Activated CD4-positive, alpha-beta T cell treated with anti-CD3 and anti-CD28 coated beads, Interleukin-2, amount 10 ng/mL, durations not matched to agents 24 days and 14 days (primary cell): ENCODE measurements at places on chromosomes 6 and 20. TPM values are rescaled to one million over a fixed set of nuclear protein-coding genes. Genes with fewer than 3 reads are reported as not detected.

GRCh38 chr6:2565499-2565898, 185.2 kb downstream of the MYLK4 start:
- no peak overlapping the region for H3K27ac ChIP-seq
- no peaks in the 10 kb centered on the region for H3K36me3 ChIP-seq
- no peak overlapping the region for H3K4me3 ChIP-seq
- H3K4me1 ChIP-seq: peaks cover 13% of the 10 kb centered on the region

DNA sequence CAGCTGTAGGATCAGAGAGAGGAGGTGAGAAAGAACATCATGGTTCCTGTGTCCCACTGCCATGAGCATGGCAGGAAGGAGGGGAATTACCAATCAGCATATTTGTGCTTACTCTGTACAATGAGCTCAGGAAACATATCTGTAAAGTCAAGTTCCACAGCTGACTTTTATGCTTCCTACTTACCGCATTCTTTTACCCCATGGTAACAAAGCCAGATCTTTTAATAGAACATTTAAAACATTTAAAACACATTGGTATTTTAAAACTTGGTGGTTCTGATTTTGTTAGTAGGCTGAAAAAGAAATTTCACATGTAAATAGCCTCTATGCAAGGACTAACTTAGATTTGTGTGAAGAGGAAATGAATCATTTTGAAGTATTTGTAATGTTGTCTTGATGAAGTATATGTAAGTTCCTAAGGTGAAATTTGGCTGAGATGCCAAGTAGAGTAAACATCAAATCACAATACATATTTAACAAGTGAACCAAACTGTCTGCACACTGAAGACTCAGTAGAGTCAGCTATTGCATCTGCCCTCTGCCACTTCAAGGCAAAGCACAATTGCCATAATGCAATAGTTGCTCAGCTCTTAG, 114.7 kb downstream of the GJA10 start:
- H3K27me3 ChIP-seq: no peaks in the 10 kb centered on the region
- peak; percentile 54 for DNase-seq
- H3K4me1 ChIP-seq: peaks cover 33% of the 10 kb centered on the region
- H3K27ac ChIP-seq: peak overlapping the region; percentile 85

- DNase-seq: no peak
- H3K4me1 ChIP-seq: no peaks in the 10 kb centered on the region
- peaks cover 48% of the 10 kb centered on the region for H3K27me3 ChIP-seq
- no peak overlapping the region for H3K4me3 ChIP-seq
These were observed 84.5 kb upstream of the FAM184A start for GRCh38 chr6:119163006-119163405.

DNA sequence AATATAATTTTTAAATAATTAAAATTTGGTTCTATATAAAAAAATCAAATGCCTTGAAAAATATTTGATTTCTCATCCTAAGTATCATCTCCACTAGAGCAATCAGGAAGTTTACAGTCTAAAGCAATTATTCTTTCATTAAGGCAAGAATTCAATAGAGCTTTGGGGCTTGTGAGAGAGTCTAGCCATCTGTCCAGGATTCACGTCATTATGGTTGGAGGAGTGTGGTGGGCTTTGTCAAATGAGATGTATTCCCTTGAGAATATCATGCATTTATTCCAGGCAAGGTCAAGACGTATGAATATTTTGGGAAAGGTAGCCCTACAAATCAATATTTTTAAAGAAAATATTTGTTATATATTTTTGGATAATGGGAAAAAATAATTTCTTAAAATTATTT, 132.4 kb downstream of the ELOVL4 start:
- no peak overlapping the region for H3K4me3 ChIP-seq
- H3K27ac ChIP-seq: no peak overlapping the region
- no peaks in the 10 kb centered on the region for H3K36me3 ChIP-seq
- no peaks in the 10 kb centered on the region for H3K4me1 ChIP-seq
- no peak for DNase-seq

SCUBE3 gene
- total RNA-seq: 0.02 and 0.07 TPM in 2 replicates

ZNF311 gene
- total RNA-seq: 0.86 and 0.97 TPM in 2 replicates

DNA sequence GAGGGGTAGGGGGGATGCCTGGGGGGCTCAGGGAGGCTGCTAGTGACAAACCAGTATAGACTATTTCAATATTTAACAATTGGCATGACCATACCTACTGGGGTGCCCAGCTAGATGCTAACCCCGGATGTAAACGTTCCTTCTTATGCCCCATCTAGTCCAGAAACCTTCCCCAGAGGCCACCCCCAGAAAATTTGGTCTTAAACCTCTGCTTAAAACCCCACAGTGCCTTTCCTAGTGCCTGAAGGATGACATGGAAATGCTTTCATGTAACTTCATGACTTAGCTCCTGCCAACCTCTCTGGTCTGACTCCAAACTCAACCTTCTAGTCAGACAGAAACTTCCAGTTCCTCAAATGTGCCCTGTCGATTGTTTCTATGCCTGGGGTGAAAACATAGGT, 52.0 kb downstream of the JPH2 start:
- no peak overlapping the region for H3K27ac ChIP-seq
- H3K4me1 ChIP-seq: no peaks in the 10 kb centered on the region
- peaks cover 16% of the 10 kb centered on the region for H3K27me3 ChIP-seq
- DNase-seq: peak; percentile 65
- H3K4me3 ChIP-seq: no peak overlapping the region

GRCh38 chr6:12782136-12782535, 65.6 kb downstream of the PHACTR1 start:
- H3K27ac ChIP-seq: no peak overlapping the region
- no peaks in the 10 kb centered on the region for H3K27me3 ChIP-seq
- H3K4me1 ChIP-seq: no peaks in the 10 kb centered on the region
- H3K4me3 ChIP-seq: no peak overlapping the region

DNA sequence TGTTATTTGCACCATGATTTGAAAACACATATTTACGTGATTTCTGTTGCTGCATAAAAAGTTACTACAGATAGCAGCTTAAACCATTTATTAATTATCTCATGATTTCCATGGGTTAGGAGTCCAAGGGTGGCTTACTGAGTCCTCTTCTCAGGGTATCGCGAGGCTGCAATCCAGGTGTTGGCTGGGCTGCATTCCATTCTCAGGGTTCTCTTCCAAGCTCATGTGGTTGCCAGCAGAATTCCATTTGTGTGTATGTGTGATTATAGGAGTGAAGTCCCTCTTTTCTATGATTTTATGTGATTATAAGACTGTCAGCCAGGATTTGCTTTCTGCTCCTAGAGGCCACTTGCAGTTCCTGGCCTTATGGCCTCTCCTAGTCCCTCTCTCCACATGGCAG, 135.1 kb downstream of the FAM83B start:
- no peaks in the 10 kb centered on the region for H3K4me1 ChIP-seq
- H3K4me3 ChIP-seq: no peak overlapping the region
- no peaks in the 10 kb centered on the region for H3K36me3 ChIP-seq
- H3K27ac ChIP-seq: no peak overlapping the region

DNA sequence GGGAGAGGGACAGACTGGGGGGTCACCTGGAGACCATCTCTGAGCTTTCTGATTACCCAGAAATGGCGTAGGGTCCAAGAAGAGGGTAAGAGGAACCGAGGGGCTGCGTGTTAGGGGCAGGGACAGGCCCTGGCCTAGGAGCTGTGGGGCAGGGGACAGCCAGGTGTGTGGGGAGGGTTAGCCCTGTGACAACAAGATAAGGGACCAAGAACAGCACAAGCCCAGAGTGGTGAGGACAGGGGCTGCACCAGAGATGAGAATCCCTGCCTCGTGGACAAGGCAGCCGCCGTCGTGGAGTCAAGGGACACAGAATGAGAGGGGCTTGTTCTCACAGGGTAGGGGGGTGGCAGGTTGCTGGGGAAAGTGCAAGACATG, 449 bp upstream of the AVP start:
- peaks cover 56% of the 10 kb centered on the region for H3K27me3 ChIP-seq
- no peak overlapping the region for H3K27ac ChIP-seq
- H3K36me3 ChIP-seq: no peaks in the 10 kb centered on the region
- peaks cover 6% of the 10 kb centered on the region for H3K4me1 ChIP-seq
- no peak for DNase-seq
- H3K4me3 ChIP-seq: no peak overlapping the region

TOMM6 gene
- total RNA-seq: 367 and 376 TPM in 2 replicates

DNA sequence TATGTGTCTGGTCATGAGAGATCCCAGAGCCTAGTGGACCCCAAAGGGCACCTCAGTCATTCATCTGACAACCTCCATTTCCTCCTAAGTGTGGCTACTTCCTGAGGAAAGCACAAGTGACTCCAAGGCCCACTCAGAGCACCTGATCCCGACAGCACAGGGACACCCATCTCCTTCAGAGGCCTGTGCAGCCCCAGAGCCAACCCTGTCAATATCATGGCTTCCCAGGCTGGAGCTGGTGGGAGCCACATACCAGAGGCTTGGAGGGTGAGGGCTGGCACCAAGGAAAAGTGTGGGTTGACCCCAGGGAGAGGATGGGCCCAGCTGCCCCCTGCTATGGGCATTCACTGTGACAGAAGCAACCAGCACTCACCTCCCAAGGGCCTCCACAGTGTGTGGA, 117.3 kb downstream of the PSMB1 start:
- DNase-seq: no peak
- H3K27ac ChIP-seq: no peak overlapping the region
- H3K27me3 ChIP-seq: peaks cover 2% of the 10 kb centered on the region
- no peaks in the 10 kb centered on the region for H3K4me1 ChIP-seq

GRCh38 chr20:59163631-59164530, at the start of gene ZNF831:
ZNF831 (plus strand) TSS chr20:59163821; CDS start chr20:59191020, 27,199 bp downstream.
- peaks cover 84% of the 10 kb centered on the region for H3K4me1 ChIP-seq
- peak within 1 kb of the TSS; percentile 97 for H3K27ac ChIP-seq
- H3K36me3 ChIP-seq: peaks cover 2% of the 10 kb centered on the region
- peak; percentile 85 for DNase-seq

DNA sequence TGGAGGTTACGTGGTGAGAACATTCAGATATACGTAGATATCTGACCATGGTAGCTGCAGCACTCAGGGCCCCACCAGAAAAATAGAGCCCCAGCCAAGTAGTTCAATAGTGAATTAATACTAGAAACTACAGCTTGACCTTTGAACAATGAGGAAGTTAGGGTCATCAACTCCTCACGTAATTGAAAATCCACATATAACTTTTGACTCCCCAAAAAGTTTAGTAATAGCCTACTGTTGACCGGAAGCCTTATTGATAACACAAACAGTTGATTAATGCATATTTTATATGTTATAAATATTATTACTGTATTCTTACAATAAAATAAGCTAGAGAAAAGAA, 117.9 kb downstream of the SNX5 start:
- H3K4me3 ChIP-seq: no peak overlapping the region
- H3K36me3 ChIP-seq: no peaks in the 10 kb centered on the region
- no peak overlapping the region for H3K27ac ChIP-seq
- no peak for DNase-seq
- H3K27me3 ChIP-seq: peaks cover 8% of the 10 kb centered on the region

GTSF1L gene
- not detected in 2 replicates for total RNA-seq

DNA sequence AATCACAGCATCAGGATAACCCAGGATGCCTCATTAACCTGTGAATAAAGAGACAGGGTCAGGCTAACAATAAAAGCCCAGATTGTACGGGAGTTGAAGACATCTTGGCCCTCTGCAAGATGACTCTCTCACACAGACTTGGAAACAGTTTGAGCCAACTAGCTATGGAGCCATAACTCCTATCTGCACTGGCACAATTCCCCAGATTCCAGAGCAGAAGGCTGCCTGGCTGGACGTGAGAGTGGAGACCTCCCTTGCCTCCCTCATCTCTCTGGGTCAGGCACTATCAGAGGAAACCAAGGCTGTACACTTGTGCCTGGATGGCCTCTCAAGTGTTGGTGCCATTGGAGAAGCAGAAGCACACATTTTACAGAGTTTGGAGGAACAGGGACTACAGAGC, 312.6 kb downstream of the THBS2 start:
- no peaks in the 10 kb centered on the region for H3K36me3 ChIP-seq
- peaks cover 9% of the 10 kb centered on the region for H3K27me3 ChIP-seq
- H3K27ac ChIP-seq: no peak overlapping the region
- DNase-seq: no peak
- H3K4me3 ChIP-seq: no peak overlapping the region
